ENCODE measurements at places on chromosomes 2 and 18.

DNA sequence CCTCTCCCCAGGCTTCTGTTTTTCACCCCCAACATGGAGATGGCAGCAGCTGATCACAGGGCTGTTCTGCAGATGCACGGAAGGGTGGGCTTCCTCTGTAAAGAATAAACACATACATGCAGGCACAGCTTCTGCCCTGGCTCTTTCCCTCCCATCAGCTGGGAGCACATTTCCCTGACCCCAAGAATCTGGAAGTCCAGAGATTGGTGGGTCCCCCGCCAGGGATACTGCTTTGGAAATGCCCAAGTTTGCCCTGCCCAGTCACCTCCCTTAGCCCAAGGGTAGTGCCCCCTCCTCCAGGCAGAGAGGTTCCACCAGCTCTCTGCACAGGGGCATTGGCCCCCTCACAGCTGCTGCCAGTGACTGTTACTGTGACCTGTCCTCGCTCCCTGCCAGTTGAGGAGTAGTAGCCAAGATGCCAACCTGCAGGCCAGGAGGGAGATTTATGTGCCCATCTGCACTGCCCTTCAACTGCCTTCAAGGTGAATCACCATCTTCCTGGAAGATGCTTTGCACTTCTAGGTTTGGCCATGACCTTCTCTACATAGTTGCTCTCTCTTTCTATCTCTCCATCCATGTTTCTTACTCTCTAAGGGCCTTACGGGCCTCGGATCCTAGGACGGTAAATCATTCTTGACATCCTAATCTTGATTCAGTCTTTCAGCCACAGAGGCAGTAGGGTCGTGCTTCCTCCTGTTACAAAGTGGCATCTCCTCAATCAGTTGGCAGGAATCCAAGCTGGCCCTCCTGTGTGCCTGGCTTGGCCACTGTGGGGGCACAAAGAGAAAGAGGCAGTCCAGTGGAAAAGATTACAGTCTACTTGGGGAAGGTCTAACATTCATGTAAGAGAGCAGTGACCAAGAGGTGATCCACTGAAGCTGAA is 121.8 kb downstream of the CTIF start:
- DNase-seq, result no peak

DNA sequence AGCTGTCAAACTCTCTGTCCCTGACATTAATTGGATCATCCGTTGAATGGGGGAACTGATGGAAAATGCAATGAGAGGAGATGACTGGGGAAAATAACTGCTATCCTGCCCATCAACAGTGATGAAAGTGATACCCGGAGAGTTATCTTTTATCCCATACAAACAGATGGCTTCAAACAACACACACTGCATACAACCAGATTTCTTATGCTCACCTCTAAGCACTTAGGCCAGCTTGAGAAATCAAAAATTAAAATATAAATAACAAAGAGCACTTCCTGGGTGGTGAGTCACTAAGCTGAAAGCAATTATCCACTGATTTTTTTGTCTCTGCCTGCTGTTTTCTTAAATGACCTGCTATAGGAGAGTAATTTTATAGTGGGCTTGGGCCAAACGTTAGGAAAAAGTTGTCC is 237.6 kb upstream of the RGPD4 start:
- DNase-seq, result no peak

DNA sequence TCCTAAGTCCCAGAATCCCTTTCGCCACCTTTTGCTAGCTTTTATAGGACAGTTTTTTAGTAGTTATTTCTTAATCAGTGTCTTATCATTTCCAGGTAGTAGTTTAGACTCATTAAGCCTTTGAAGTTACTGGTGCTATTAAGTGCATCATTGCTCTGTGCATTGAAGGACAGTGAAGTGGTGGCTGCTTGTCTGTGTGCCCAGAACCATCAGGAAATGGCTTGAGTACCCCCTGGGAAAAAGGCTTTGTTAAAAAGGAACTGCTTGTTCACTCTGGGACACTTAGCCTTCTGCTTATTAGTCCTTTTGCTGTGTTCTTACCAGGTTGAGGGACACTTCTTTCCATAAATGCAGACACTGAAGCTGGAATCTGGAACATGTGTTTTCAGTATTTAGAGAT is 30.0 kb downstream of the DTNA start:
- DNase-seq, result no peak

DNA sequence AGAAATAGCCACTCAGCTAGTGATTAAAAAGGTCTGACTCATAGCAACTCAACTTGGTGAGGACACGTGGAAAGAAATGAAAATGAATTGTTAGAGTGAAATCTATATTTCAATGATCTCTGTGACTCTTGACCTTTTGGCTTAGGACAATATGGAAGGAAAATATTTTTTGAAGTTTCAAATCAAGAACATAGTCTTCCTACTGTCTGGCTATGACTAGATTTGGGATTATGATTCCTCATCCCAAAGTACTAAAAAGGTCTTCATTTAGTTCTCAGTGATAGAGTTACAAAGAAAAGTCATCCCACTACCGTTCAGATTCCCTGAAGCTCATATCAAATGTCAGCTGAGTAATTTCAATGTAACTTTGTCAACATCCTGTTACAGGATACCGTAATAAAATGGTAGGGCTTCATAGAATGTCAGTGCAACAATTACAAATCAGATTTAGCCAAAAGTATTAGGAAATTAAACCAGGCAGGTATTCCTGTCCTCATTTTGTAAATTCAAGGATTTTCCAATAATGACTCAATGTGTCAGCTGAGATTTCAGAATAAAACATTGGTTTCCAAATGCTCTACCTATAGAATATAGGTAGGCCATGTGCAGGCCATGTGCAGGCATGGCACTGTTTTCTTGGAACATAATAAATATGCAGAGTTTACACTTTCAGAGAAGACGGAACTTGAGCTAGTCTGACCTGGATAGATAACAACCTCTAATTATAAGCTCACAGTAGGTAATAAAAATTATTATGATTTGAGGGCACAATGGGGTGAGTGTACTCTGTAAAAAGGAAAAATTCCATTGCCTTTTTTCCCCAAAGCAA is 36.0 kb downstream of the ANKRD29 start:
- DNase-seq, result no peak

- DNase-seq, result no peak
These were observed 207.3 kb downstream of the TRIB2 start for GRCh38 chr2:12923907-12924610.
